ENCODE measurements at places on chromosomes 1 and 21.

DNA sequence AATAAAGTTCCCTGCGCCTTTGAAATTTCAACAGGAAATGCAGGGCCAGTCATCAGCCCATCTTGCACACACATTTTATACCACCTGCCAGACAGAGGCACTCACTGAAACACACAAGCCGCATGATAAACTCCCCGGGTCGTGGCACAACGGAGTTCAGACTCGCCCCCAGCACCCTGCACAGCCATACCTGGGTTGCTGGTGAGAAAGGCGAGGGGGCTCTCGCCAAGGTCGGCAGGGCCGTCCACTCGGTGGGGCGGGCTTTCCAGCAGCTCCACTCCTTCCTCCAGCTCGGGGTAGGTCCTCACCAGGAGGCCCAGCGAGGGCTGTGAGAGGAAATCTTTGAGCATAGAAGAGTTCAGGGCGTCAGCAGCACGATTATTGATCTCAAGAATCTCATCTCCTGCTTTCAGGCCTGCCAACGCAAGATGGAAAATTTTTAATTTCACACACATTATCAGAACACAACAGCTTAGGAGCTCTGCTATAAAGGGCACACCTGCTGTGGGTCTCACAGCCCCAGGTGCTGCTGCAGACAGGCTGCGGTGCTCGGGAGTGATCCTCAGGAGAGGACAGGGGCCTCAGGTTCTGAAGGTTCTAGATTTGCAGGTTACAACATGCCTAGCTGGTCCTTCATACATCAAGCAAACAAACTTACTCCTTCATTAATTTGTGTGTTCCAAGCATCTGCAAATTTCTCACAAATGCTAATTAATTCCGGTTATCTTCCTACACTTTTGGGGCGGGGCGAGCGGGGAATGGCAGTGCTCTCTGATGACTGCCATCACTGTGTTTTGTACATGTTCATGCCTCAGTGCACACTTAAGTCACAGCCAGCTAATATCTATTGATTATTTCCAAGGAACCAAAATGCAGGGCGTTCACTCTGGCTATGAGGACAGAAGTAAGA, 144.2 kb upstream of the KRTAP19-8 start:
- H3K4me1 ChIP-seq = peaks cover 35% of the 10 kb centered on the region
- no peak for DNase-seq
- H3K27me3 ChIP-seq = no peaks in the 10 kb centered on the region
- H3K4me3 ChIP-seq = no peak overlapping the region
- peaks cover 42% of the 10 kb centered on the region for H3K36me3 ChIP-seq
- peak overlapping the region; percentile 54 for H3K27ac ChIP-seq

DNA sequence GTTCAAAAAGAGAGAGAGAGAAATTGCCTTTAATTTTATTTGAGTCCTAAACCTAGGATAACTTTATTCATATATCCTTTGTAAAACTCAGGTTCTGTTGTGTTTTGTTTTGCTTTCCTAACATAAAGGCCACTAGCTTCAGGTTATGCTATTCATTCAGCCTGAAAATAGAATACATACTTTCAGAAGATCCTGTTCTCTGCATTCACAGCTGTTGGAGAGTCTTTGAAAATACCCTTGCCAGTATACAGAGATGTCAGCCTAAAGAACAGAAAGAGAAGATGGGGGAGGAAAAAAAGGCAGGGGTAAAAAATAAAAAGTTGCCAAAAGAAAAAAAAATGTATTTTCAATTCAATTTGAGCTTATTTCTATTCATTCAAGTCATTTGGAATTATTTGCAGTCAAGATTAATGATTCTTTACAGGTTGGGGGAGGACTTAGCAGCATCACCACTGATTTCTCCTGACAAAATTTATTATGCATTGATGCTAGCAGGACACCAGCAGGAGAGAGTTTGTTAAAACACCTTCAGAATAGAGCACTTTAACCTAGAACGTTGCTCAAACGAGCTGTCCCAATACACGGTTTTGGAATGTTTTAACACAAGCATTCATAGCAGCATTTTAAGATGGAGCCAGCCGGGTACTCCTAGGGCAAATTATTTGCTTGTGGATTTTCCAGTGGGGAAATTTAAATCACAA, 318.5 kb downstream of the NTNG1 start:
- H3K4me3 ChIP-seq = no peak overlapping the region
- no peaks in the 10 kb centered on the region for H3K36me3 ChIP-seq
- H3K27ac ChIP-seq = no peak overlapping the region
- H3K4me1 ChIP-seq = no peaks in the 10 kb centered on the region
- H3K27me3 ChIP-seq = peaks cover 6% of the 10 kb centered on the region

DNA sequence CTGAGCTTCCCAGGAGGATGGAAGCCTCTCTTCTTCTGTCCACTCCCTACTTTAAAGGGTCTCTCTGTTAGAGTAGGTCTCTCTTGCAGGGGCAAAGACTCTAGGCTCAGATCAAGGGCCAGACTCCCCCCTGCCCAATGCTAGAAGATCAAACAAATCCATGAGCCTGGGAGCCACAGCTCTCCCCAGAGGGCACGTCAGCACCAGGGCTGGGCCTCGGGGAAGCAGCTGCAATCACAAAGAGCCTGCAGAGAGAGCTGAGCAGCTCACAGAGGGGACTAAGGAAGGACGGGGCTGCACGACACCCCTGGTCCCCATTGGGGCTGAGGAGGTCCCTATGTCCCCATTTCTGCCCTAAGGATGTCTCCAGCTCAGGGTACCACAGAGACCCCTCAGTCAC, 3.9 kb downstream of the CNTN2 start:
- peaks cover 70% of the 10 kb centered on the region for H3K27me3 ChIP-seq
- H3K4me1 ChIP-seq = peaks cover 50% of the 10 kb centered on the region
- H3K27ac ChIP-seq = no peak overlapping the region
- H3K36me3 ChIP-seq = no peaks in the 10 kb centered on the region

GRCh38 chr1:241115784-241116183, 241.2 kb downstream of the RGS7 start:
- no peak overlapping the region for H3K27ac ChIP-seq
- H3K36me3 ChIP-seq = no peaks in the 10 kb centered on the region
- H3K4me1 ChIP-seq = no peaks in the 10 kb centered on the region

GRCh38 chr1:114000406-114000805, 21.1 kb downstream of the OLFML3 start:
- no peak for DNase-seq
- H3K36me3 ChIP-seq = peaks cover 14% of the 10 kb centered on the region
- no peak overlapping the region for H3K4me3 ChIP-seq
- peaks cover 55% of the 10 kb centered on the region for H3K4me1 ChIP-seq
- H3K27ac ChIP-seq = no peak overlapping the region
- H3K27me3 ChIP-seq = peaks cover 4% of the 10 kb centered on the region

DNA sequence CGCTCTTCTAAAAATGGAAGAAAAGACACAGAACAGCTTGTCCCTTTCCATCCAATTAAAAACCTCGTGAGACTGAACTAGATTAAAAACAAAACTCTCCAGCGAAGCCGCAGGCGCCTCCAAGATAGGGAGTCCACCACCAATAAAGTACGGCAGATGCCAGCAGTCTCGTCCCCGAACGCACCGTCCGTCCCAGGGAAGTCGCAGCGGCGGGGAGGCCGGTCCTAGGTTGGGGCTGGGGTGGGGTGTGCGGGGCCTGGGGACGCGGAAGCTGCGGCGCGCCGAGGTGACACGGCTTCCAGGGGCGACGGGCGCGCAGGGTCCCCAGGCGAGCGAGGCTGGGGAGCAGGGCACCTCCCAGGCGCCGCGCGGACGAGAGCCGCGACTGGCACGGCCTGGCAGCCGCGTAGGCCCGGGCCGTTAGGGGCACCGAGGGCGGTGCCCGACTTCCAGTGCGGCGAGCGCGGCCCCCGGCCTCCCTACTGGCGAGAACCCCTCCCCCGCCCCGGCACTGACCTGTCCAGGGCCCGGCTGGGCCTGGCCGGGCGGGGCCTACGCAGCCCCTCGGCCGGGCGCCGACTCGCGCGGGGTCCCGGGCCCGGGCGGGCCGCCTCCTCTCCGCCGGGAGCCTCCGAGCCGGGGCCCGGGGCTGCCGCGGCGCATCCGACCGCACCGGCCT, 28.3 kb upstream of the A3GALT2 start:
- H3K4me1 ChIP-seq = peaks cover 87% of the 10 kb centered on the region
- peaks cover 42% of the 10 kb centered on the region for H3K36me3 ChIP-seq
- H3K4me3 ChIP-seq = peak overlapping the region; percentile 93
- peak overlapping the region; percentile 66 for H3K27ac ChIP-seq
- no peaks in the 10 kb centered on the region for H3K27me3 ChIP-seq

- H3K4me1 ChIP-seq = peaks cover 35% of the 10 kb centered on the region
- DNase-seq = peak; percentile 79
- H3K4me3 ChIP-seq = peak overlapping the region; percentile 67
- H3K27me3 ChIP-seq = peaks cover 37% of the 10 kb centered on the region
Observed at GRCh38 chr1:3695326-3696217, 43.3 kb downstream of the TP73 start.

GRCh38 chr1:245809361-245809760, 654.6 kb downstream of the KIF26B start:
- H3K36me3 ChIP-seq = no peaks in the 10 kb centered on the region
- no peak overlapping the region for H3K4me3 ChIP-seq
- peaks cover 21% of the 10 kb centered on the region for H3K4me1 ChIP-seq
- H3K27ac ChIP-seq = no peak overlapping the region

DNA sequence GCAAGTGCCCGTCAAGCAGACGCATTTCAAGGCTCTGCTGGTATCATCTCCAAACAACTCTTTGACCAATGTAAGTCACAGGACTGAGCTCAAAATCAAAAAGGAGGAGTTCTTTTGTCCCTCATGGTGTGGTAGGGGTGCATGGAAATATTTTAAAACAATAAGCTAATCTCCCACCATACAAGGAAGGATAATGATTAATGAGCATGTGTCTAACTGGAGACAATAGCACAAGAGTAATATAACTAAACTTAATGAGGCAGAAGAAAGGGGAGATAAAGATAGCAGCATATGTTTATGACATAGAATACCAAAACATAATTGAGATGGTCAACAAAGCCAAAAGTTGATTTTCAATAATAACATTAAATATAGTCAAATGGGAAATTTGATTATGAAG, 668.0 kb upstream of the ZP4 start:
- DNase-seq = no peak
- H3K4me1 ChIP-seq = no peaks in the 10 kb centered on the region
- H3K4me3 ChIP-seq = no peak overlapping the region

- H3K27me3 ChIP-seq = no peaks in the 10 kb centered on the region
- H3K4me3 ChIP-seq = no peak overlapping the region
- H3K36me3 ChIP-seq = peaks cover 37% of the 10 kb centered on the region
- no peak for DNase-seq
Observed at GRCh38 chr1:32813941-32814739, 3.0 kb downstream of the YARS1 start.

DNA sequence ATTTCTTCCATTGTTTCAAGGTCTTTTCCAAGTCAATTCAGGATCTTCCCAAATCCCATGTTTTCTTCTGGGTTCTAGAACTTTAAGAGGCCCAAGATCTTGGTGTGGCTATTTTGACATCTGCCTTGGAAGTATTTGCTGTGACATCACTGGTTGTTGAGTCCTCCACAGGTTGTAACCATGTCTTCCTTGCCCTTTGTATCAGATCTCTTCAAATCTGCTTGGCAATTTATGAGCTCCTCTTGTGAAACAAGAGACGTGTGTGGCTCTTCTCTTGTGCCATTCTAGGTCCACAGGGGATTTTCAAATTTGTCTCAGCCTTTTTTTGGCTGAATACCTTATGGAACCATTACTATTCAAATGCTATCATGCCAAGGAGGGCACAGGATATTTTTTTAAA, 60.3 kb upstream of the KCNK2 start:
- H3K27me3 ChIP-seq = peaks cover 7% of the 10 kb centered on the region
- H3K36me3 ChIP-seq = no peaks in the 10 kb centered on the region
- no peak overlapping the region for H3K27ac ChIP-seq

- no peak for DNase-seq
- H3K27ac ChIP-seq = no peak overlapping the region
- no peaks in the 10 kb centered on the region for H3K27me3 ChIP-seq
- no peaks in the 10 kb centered on the region for H3K36me3 ChIP-seq
- H3K4me1 ChIP-seq = peaks cover 16% of the 10 kb centered on the region
Observed at GRCh38 chr1:241716915-241717656, 65.0 kb downstream of the WDR64 start.

- no peak for DNase-seq
- no peak overlapping the region for H3K4me3 ChIP-seq
- H3K36me3 ChIP-seq = peaks cover 74% of the 10 kb centered on the region
- peak overlapping the region; percentile 19 for H3K27ac ChIP-seq
- no peaks in the 10 kb centered on the region for H3K27me3 ChIP-seq
Observed at GRCh38 chr1:75794382-75794781, 2.3 kb upstream of the MSH4 start.

GRCh38 chr1:48356901-48357300, 115.1 kb downstream of the SPATA6 start:
- no peak for DNase-seq
- H3K27me3 ChIP-seq = no peaks in the 10 kb centered on the region
- peaks cover 9% of the 10 kb centered on the region for H3K36me3 ChIP-seq
- no peak overlapping the region for H3K4me3 ChIP-seq
- H3K27ac ChIP-seq = no peak overlapping the region

- DNase-seq = peak; percentile 57
- peaks cover 24% of the 10 kb centered on the region for H3K4me1 ChIP-seq
- no peak overlapping the region for H3K4me3 ChIP-seq
- no peak overlapping the region for H3K27ac ChIP-seq
Observed at GRCh38 chr21:42499444-42500112, 3.6 kb upstream of the RSPH1 start.

DNA sequence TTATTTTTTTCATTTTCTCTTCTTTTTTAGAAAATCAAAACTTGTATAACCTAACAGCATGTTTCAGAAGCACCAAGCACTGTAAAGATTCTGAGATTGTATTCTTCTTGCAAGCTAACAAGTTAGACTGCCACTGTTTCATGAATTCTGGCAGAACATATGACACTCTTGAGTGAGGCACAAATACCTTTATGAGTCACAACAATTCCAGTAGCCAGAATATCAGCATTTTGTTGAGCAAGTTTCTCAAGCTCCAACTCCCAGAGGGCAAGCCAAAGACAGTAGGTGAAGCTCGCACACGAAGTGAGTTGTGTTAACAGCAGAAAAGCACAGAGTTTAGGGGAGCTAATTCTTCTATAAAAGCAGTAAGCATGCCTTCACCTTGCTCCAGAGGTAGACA, 268.8 kb upstream of the NCAM2 start:
- no peak overlapping the region for H3K4me3 ChIP-seq
- no peaks in the 10 kb centered on the region for H3K4me1 ChIP-seq
- no peak for DNase-seq
- H3K36me3 ChIP-seq = no peaks in the 10 kb centered on the region
- H3K27me3 ChIP-seq = no peaks in the 10 kb centered on the region
- no peak overlapping the region for H3K27ac ChIP-seq
